ENCODE measurements at places on chromosomes 3 and 15.

DNA sequence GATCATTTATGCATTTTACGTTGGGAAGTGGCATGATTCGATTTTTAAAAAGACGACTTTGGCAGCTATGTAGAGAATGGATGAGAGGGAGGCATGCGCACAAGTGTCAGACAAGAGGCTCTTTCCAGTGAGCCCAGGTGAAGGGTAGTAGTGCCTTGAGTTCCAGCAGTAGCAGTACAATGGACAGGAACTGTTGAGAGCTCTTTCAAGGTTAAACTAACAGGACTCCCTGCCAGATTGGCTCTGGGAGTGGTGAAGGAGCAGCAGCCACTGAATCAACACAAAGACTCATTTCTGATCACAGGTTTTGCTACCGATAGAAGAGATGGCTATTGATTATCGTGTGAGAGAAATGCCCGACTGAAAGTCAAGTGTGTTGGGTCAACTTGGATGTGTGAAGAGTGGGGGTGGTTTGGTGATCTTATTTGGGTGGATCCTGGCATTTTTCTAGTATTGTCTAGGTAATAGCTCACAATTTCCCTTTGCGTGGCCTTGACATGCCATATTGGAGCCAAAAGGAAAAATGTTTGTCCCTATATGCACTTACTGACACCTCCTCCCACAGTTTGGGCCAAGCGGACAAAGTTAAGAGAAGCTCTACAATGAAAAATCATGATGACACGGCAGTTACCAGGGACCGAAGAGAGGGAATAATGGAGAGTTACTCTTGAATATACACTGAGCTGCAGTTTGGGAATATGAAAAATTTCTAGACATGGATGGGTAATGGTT, 81.6 kb upstream of the MDFIC2 start:
- DNase-seq, result no peak

- no peak for DNase-seq
These were observed 21.4 kb downstream of the HDC start for GRCh38 chr15:50244153-50244552.

DNA sequence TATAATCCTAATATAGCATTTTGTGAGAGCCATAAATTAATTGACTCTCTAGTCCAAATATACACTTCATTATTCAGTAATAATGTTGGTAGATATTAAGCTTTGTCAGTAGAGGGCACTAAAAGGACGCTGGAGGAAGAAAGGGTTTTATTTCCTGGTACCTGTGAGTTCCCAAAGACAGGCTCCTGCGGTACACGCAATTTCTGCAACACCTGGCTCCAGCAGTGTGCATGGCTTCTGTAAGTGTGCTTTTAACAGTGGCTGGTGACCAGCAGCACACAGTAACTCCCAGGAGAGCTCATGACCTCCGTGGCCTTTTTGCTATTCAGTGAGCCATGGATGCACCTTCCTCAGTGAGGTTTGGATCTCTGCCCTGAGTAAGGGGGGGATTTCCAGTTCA, 338.3 kb upstream of the ZNF385D start:
- no peak for DNase-seq

- DNase-seq, result no peak
These were observed 12.8 kb downstream of the MESD start for GRCh38 chr15:80976851-80977250.

GRCh38 chr3:112320691-112321090, 12.3 kb upstream of the CD200 start:
- DNase-seq, result no peak

DNA sequence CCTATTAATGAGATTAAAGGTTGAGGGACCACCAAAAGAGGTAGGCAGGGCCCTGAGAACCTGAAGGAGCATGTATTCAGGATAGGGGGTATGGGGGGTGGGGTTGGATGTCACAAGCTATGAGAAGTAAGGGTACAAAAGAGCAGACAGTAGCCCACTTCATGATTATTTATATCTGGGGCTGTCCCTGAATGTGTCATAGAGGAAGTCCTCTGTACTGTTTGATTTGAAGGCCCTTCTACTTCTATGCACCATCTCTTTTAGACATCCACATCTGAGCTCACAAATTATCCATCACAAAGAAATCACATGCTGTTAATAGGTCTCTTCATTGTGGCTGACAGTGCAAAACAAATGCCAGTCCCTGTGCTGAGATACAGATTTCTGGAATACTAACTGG, 68.6 kb downstream of the FHIT start:
- DNase-seq, result no peak

GRCh38 chr15:52649686-52650085, 29.5 kb downstream of the ATOSA start:
- no peak for DNase-seq

- DNase-seq, result no peak
These were observed 110.6 kb upstream of the ARPP21 start for GRCh38 chr3:35528728-35529127.

- no peak for DNase-seq
These were observed 242.6 kb downstream of the PTPRG start for GRCh38 chr3:61803983-61804382.

DNA sequence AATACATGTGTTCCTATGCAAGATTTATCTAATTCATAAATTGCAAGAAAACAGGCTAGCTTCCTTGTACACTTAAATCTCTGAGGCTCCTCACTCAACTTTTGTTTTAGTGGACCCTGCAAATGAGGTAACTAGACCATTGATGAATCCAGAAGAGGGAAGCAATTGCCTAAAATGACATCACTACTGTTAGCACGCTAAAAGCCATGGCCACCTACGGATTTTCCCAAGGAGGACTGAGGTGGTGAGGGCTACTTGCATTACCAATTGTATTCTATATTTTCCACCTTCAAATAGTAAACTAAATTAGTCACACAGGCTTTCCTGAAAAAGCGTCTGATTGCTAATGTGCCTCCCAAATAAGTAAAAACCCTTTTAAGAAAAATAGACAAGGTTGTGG, 140.7 kb downstream of the GADL1 start:
- no peak for DNase-seq
